ENCODE measurements at places on chromosomes 6 and 20.

DNA sequence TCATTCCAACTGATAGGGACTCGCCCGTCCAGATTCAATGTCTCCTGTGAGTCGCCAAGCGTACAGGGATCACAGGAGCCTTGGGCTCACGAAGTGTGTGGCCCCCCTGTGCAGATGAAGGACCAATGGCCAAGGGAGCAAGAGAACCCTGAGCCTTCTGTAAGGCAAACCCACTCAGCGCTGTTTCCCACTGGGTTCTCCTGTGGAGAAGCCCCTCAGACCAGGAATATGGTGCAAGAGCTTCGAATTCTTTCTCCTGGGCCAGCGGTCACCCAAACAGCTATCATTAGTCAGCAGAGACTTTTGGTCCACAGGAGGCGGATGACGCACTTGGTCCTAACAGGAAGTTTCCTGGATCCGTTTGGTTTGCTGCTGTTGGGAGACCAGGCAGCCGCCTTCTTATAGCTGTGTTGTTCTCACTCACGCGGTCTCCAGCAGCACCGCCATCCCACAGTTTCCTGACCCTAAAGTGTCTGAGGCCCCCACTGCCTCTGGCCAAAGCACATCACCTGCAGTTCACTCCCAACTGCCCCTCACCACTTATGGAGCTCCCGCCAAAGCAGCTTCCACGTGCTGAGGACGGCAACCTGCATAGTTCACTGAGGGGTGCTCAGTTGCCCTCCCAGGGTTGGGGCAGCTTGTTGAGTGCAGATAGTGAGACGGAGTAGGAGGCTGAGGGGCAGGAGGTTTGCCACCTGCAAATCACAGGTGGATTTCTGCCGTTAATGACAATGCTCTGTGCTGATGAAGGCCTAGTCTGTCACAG is 268.6 kb downstream of the ERMARD start:
- no peak for DNase-seq

DNA sequence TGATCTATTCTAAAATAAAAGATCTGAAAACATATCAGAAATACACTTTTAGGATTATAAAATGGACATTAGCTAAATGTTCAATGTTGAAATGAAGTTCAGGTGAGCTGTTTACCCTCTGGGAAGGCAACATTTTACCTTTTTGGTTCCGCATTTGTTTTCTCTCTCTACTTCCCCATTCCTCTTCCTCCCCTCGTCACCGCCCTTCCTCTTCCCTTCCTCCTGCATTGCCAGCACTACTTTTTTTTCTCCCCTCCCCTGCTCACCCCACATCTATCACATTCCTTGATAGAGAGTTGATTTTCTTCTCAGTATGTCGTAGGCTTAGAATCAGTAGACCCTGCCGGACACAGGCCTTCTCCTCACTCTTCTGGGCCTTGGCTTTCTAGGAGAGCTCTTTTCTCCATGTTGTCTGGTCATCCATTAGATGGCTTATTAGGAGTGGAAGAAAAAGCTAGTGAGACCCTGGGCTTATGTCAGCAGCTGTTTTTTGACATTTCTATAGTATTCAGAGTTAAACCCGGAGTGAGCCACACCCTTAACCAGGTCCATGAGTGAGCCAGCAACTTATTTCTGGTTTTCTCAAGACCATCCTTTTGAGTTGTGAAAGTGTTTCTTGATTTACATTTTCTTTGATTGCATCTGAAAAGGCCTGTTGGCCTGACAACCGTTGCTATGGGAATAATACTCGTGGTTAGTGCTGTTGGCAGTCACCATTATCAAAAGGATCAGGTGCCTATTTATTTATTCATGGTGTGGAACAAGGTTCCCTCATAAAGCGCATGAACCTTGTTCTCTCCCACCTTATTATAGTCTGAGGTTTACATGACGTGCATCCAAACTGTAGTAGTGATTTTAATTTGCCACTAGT is 90.9 kb downstream of the DTD1 start:
- no peak for DNase-seq

DNA sequence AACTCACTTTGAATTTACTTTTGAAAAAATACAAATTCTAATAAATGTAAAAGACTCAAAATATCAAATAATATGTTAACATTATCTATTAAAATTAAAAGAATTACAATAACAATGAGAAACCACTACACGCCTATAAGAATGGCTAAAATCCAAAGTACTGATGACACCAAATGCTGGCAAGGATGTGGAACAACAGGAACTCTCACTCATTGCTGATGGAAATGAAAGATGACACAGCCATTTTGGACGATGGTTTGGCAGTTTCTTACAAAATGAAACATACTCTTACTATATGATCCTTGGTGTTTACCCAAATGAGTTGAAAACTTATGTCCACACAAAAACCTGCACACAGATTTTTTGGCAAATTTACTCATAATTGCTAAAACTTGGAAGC is 15.6 kb upstream of the STX11 start:
- no peak for DNase-seq

- DNase-seq, result peak; percentile 79
Measured at GRCh38 chr6:106163966-106164877, 78.1 kb downstream of the PRDM1 start.

DNA sequence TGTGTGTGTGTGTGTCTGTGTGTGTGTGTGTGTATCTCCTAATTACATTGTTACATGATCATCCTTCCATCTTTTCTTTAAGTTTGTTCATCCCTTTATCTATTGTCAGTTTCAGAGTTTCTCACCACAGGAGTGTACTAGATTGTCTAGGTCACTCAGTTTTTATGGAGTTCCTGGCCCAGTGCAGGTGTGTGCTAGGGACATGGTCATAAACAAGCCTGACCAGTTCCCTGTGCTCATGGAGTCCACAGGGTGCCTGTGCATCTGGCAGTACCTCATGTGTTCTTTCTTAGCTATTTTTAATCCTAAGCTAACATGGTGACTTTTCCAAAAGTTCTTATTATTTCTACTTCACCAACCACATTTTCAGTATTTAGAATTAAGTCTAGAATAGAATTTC is 43.9 kb downstream of the PHACTR2 start:
- DNase-seq, result no peak

DNA sequence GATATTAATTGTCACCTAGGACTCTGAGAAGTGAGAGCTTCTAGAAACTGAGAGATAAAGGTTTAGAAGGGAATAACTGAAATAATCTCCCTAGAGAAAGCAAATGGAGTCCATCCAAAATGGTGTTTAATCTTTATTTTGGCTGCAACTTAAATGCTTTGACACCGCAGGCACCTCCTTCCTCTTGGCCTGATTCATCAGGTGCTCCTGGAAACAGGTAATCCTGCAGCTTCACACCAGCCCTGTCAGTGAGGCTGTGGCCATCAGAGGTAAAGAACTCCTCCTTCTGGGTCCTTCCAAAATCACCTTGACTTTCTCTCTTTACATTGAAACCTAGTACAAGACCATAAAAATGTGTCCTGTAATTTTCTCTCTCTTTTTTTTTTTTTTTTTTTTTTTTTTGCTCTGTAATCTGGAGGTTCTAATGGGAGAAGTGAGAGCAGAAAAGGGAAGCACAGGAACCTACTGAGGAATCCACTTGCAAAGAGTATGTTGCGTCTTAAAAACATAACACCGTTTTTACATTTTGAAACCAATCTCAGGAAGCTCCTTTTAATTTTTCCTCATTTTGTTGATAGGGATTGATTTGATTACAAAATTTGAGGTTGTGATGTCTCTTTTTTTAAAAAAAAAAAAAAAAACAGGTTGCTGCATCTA is 124.2 kb downstream of the LRRC1 start:
- no peak for DNase-seq

DNA sequence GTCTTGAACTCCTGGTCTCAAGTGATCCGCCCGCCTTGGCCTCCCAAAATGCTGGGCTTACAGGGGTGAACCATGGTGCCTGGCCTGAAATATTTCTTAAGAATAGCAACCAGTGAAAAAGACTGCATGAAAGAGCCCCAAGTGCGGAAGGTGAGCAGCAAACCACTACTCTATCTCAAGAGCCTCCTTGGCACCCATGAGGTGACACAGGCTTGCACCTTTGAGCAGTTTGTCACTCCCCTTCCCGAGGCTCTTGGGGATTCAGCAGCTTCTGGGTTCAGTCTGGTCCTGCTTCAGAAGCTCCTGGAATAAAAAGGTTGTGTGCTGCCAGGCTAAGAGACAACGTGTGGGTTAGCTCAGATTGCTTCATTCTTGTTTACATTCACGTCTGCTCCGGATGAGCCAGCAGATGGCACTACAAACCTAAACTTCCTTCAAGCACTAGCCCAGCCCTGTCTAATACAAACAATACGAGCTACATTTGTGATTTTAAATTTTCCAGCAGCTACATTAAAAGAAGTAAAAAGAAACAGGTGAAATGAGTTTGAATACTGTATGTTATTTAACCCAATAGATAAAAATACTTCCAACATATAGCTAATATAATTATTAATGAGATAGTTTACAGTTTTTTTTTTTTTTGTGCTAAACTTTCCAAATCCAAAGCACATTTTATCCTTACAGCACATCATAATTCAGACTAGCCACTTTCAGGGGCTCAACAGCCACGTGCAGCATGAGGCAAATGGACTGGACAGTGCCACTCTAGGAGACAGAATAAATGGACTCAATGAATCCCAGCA is 46.2 kb downstream of the GJA10 start:
- DNase-seq, result peak; percentile 49

DNA sequence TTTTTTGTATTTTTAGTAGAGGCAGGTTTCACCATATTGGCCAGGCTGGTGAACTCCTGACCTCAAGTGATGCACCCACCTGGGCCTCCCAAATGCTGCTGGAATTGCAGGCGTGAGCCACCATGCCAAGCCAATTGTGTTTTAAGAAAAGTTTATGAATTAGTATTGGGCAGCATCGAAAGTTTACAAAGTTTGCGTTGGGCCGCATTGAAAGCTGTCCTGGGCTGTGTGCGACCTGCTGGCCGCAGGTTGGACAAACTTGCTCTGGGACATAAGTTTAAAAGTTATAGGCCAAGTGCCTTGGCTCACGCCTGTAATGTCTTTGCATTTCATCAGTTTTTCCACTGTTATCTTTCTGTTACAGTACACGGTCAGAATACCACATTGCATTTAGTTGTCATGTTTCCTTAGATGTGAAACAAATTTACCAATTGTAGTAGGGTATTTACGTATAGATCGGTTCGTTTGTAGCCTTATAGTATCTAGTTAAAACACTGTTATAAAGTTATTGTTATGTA is 39.5 kb downstream of the ASXL1 start:
- DNase-seq, result no peak

DNA sequence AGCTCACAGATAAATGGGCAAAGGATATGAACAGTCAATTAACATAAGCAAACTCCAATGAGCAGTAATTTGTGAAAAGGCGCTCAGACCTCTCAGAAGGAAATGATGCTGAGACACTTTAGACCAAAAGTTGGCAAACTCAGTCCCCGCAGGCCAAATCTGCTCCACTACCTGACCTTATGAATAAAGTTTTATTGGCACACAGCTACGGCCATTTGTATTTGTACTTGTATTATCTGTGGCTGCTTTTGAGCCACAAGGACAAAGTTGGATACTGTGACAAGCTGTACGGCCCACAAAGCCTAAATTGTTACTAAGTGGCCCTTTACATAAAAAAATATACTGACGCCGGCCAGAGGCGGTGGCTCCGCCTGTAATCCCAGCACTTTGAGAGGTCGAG is 167.0 kb downstream of the PREX1 start:
- no peak for DNase-seq

GRCh38 chr6:82783587-82784236 is 281.9 kb downstream of the UBE3D start:
- DNase-seq, result no peak

- no peak for DNase-seq
Measured at GRCh38 chr20:21435576-21435975, 38.2 kb upstream of the NKX2-4 start.

GRCh38 chr6:16591396-16592222 is 169.7 kb downstream of the ATXN1 start:
- DNase-seq, result peak; percentile 26

DNA sequence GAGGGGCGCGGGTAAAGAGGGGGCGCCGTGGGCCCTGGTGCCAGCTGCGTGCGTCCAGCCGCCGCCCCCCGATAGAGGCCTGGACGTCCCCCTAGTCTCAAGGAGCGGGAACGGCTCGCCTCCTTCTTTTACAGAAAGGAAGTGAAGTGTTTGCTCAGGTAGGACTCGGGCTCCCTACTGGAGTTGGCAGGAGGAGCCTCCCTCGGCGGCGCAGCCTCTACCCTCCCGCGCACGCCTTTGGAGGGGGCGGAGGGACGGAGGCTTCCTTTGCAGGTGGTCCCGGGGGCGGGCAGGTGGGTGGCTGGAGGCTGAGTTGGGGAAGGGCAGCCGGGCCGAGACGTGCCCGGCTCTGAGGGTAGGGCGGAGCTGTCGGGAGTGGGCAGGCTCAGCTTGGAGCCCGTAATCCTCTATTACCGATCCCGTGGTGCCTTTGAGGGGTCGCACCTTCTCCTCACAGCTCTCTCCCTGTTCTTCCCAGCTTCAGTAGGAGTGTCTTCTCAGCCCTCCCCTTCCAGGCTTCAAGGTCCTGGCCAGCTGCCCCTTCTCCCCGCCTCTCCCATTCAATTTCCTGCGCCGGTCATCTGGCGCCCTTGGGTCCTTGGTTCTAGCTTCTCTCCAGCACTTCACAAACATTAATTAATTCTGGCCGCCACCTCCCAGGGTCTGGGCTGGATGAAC is 728 bp downstream of the ITPR3 start:
- no peak for DNase-seq

- DNase-seq, result no peak
Measured at GRCh38 chr6:152085451-152085921, 278.0 kb downstream of the ESR1 start.

- no peak for DNase-seq
Measured at GRCh38 chr20:1971893-1972586, 21.8 kb downstream of the PDYN start.

DNA sequence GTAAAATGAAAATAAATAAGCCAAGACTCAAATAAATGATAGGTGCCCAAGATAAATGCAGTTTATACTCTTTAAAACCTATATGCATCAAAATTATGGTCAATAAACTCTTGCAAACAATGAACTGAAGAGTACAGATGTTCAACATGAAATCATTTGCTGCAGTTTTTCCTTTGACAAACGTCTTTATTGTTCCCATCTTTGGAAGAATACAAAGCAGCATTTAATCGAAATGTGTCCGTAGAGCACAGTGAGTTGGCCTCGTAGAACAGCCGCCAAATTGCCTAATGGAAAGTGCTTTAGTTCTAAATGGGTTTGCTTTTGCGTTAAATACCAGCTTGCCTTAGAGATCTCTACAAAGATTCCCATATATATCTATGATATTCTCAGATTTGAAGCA is 447.4 kb downstream of the PKHD1 start:
- DNase-seq, result no peak

GRCh38 chr20:44166477-44166876 is 20.5 kb downstream of the JPH2 start:
- DNase-seq, result no peak

GRCh38 chr20:46191168-46191540 is 73.0 kb downstream of the CD40 start:
- DNase-seq, result no peak
